ENCODE measurements at places on chromosomes 3 and 15. TPM values are rescaled to one million over a fixed set of nuclear protein-coding genes. Genes with fewer than 3 reads are reported as not detected.

DNA sequence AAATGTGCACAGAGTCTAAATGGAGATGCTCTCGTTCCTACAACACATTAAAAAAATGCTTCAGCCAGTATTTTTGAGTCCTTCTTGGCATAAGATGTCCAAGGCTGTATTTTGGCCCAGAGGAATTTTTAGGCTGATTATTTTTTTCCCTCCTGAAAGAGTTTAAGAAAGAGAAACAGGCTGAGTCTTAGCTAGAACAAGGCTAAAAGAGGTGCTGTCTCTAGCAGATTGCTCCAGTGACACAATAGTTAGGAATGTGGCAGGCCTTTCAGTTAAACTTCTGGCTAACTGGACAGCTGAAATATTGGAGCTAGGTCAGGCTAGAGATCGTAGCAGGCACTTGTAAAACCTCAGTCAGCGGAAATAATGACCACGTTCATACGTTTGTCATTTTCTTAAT lies 271.4 kb upstream of the RARB start:
- no peak overlapping the region for H3K27ac ChIP-seq
- H3K4me1 ChIP-seq, result no peaks in the 10 kb centered on the region
- H3K36me3 ChIP-seq, result no peaks in the 10 kb centered on the region
- H3K27me3 ChIP-seq, result no peaks in the 10 kb centered on the region
- H3K4me3 ChIP-seq, result no peak overlapping the region

DNA sequence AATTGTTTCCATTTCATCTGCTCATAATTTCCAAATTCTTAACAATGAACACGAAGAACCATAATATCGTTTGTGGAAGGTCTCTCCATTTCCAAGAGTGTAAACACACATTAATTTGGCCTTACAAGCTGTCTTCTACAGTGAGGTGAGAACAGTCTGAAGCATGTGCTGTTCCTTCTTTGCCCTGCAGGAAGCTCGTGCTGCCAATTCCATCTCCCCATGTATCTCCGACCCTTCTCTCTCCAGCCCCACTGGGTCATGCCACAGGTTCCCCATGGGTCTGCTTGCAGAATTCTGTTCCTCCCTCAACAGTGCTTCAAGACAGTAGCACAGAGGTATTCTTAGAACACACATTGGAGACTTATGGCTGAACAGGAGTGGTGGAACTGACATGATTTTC lies 70.5 kb downstream of the CHSY1 start:
- no peak for DNase-seq
- H3K4me1 ChIP-seq, result peaks cover 62% of the 10 kb centered on the region
- H3K4me3 ChIP-seq, result peak overlapping the region; percentile 54
- no peaks in the 10 kb centered on the region for H3K27me3 ChIP-seq
- H3K27ac ChIP-seq, result peak overlapping the region; percentile 80
- peaks cover 72% of the 10 kb centered on the region for H3K36me3 ChIP-seq

DNA sequence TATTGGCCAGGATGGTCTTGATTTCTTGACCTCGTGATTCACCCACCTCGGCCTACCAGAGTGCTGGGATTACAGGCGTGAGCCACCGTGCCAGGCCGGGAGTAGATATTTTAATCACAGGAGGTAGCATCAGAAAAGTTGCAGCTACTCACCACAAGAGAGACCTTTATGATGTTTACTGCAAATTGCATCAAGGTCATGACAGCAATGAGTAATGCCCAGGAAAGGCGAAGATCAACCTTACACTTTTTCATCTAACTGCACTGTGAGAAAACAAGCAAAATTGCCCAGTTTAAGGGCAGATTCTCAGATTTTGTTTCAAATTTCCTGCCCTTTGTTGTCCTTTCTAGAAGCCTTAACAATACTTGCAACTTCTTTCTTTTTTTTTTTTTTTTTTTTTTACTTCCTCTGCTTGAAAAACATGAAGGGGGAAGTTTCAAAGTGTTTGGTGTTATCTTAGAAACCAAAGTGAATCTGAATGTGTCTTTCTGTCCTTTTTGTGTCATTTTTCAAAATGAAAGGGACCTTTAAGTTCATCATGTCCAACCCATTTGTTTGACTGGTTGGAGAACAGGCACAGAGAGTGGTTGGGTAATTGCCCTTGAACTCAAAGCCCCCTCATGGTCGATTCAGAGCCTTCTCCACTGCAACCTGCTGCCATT lies 25.0 kb downstream of the TGFBR2 start:
- H3K27ac ChIP-seq, result peak overlapping the region; percentile 99
- H3K4me3 ChIP-seq, result peak overlapping the region; percentile 83
- H3K27me3 ChIP-seq, result no peaks in the 10 kb centered on the region

DNA sequence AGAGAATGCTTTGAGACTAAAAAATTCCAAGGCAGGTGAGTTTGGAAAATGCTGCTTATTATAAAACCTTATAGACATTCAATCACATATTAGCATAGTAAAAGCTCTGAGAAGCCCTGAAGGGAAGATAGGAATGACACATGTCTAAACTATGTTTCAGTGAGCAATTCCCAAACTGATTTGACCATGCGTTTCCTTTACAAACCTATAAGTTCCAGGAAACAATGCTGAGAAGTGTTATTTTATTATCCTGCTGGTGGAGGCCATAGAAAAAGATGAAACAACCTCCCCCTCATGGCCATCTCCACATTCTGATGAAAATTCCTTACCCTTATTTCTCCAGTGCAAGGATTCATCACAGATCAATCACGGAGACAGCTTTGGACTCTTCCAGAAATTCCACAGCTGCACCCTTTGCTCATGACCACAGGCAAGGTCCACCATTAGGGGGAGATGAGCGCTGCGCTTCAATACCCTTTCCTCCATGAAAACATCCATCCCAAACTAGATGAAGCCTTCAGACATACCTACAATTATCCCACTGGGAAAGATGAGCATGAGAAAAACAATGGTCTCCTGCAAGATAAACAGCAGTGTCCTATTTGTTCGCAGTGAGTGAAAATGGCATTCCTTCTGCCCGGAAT lies 372.1 kb downstream of the MAGI1 start:
- no peaks in the 10 kb centered on the region for H3K36me3 ChIP-seq
- H3K4me3 ChIP-seq, result no peak overlapping the region
- no peaks in the 10 kb centered on the region for H3K4me1 ChIP-seq
- H3K27ac ChIP-seq, result no peak overlapping the region
- H3K27me3 ChIP-seq, result no peaks in the 10 kb centered on the region

The HIGD2B gene
- total RNA-seq, result not detected

The PTPRG gene
- total RNA-seq, result 4.6 TPM

The BCHE gene
- total RNA-seq, result not detected

The SLC24A5 gene
- total RNA-seq, result not detected
